NCI-H1105 (cell line): ENCODE measurements at places on chromosomes 3 and 15.

DNA sequence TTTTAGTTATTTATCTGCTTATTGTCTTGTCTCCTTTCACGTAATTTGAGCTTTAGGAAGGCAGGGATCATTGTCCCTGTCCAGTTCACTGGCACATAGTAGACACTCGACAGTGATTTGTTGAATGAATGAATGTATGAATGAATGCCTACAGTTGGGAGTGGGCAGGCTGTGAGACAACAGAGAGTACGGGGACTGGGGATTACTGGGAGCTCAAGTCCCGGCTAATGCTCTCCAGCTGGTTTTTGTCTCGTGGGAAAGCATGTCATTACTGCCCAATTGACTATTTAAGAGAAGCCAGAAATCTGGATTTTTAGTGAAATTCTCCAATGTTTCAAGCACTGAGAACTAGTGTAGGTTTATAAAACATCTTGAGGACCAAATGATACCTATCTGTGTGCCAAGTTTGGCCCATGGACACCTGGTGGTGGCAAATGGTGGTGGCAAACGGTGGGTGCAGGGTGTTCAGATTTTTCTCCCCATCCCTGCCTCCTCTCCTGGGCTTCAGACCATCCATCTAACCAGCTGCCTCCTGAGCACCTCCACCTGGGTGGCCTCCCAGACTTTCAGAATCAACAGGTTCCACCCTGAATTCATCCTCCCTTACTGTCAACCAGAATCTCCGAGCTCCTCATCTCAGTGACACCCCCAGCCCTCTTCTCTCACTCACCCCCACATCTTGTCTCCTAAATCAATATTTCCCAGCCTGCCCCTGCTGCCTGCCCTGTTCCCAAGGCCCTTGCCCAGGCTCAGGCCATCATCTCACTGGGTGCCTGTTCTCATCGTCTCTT lies 36.2 kb upstream of the TRH start:
- no peak for DNase-seq

GRCh38 chr3:90052425-90052950 lies 945.1 kb downstream of the EPHA3 start:
- no peak for DNase-seq

DNA sequence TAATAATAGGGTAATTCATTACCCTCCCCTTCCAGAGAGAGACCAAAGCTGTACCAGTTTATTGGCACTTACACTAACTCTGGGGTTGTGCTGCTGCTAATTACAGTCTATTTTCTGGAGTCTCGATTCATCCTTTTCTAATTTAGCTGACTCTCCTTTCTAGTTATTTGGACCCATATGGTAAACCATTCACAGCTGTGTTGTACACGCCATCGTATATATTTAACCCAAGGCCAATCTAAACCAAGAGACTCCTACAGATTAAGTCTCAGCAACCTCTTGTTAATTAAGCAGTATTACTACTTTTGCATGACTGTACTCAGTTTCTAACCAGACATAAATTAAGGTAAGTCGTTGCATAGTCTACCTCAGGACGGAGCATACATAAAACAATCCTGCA lies 22.5 kb downstream of the ANXA2 start:
- DNase-seq, result peak; percentile 16

- no peak for DNase-seq
These were observed 262.0 kb downstream of the CGGBP1 start for GRCh38 chr3:87796843-87797185.

DNA sequence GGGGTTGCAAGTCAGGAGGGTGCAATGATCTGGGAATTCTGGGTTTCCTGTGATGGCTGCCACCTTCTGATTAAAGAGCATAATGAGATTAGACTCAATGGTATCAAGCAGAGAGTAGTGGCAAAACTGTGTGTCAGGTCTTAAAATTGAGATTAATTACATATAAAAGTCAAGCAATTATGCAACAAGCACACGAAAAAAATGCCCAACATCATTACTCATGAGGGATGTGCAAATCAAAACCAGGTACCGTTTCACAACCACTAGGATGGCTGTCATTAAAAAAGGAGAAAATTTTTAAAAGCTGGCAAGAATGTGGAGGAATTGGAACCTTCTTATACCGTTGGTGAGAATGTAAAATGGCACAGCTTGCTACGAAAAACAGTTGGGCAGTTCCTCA lies 205.0 kb downstream of the OSBPL10 start:
- no peak for DNase-seq

DNA sequence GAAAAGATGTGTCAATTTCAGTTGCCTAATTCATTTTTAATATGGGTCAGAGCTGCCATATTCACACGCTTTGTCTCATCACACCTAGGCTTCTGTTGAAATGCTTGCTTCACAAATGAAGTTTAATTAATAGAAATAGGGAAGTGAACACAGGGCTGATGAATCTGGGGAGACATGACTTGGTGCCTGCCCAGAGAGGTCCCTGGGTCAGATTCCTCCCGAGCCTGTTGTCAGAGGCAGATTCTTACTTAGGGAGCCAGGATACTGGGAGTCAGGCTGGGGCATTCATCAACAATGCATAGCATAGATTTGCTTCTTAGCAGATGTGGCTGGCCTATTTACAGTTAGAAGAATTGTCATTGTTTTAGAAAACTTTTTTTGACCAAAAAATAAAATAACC lies 90.6 kb downstream of the CACNA1D start:
- DNase-seq, result no peak

DNA sequence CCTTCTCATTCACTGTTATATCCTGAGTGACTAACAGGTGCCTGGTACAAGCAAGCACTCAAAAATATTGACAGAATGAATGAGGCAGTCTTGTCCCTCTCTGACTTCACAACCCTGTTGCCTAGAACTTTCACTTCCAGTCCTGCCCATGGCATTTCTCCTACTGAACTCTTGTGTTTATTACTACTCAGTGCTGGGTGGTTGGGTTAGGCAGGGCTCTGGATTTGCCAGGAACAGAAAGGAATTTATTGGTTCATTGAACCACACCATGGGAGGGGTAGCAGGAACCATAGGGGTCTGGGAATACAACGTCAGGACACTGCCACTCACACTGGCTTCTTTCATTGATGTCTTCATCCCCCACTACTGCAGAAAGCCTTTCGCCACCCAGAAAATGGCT lies 41.9 kb upstream of the SEMA4B start:
- DNase-seq, result no peak

- no peak for DNase-seq
These were observed 10.7 kb upstream of the SMAD3 start for GRCh38 chr15:67054676-67055075.

DNA sequence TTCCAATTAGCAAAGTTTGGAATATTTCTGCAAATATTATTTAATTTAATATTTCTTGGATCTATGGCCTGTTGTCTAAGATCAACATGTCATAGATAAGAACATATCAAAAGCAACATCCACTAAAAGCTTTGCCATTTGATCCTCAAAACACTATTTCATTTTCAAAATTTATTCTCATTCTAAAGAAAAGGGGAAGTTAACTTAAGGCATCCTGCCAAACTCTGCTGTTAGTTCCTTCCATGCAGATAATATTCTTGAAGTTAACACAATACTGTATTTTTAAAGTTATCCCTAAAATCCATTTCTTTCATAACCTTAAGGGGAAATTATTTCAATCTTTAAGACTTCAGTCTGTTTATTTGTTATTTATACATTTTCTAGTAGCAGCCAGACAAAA lies 28.2 kb upstream of the GBE1 start:
- no peak for DNase-seq

DNA sequence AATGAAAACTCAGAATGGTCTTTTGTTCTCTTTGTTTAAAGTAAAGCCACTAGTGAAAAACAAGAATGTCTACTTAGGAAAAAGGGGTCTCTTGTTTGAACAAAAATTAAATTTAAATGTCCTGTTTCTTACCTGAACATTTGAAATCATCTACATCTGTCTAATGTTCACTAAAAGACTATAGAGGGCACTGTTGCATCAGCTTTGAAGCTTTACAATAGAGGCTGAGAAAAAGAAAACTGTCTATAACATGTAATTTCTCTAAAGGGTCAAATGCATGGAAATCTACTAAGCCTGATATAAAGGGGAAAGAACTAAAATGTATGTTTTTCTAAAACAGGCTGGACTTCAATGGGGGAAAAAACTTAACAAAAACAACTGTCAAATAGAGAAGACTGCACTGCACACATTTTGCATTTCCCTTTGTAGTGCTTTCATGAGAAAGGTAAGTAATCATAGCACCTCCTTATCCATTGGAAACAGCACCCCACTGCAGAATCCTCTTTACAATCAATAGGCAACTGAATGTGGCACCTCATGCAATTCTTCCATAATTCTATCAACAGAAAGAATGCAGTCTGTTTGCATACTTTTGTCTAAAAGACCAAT lies 26.3 kb downstream of the DPH6 start:
- peak; percentile 23 for DNase-seq

DNA sequence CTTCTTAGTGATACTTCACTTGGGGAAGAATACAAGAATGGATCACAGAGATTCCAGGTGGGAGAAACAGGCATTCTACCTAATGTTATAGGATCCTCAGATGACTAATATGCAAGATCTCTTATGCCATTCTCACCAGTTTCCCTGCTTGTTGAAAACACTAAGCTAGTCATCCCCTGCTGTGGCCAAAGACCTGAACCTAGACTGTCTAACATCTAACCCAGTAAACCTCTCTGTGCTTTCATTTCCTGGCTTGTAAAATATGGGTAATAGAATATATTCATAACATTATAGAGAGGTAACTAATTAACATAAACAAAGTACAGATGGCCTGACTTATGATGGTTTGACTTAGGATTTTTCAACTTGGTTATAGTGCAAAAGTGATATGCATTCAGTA lies 776.3 kb downstream of the TUSC7 start:
- DNase-seq, result no peak

GRCh38 chr3:70771426-70772147 lies 459.1 kb upstream of the MDFIC2 start:
- no peak for DNase-seq

- DNase-seq, result no peak
These were observed 567.3 kb upstream of the ZNF385D start for GRCh38 chr3:22318325-22318724.

- DNase-seq, result no peak
These were observed 2.9 kb downstream of the NPAP1 start for GRCh38 chr15:24678485-24678884.

GRCh38 chr3:184339001-184339400 lies 1.6 kb downstream of the FAM131A start:
- DNase-seq, result peak; percentile 82

- DNase-seq, result peak; percentile 12
These were observed 35.8 kb upstream of the SLC24A5 start for GRCh38 chr15:48084759-48085590.

GRCh38 chr15:39495871-39496840 lies 84.7 kb upstream of the THBS1 start:
- DNase-seq, result no peak

DNA sequence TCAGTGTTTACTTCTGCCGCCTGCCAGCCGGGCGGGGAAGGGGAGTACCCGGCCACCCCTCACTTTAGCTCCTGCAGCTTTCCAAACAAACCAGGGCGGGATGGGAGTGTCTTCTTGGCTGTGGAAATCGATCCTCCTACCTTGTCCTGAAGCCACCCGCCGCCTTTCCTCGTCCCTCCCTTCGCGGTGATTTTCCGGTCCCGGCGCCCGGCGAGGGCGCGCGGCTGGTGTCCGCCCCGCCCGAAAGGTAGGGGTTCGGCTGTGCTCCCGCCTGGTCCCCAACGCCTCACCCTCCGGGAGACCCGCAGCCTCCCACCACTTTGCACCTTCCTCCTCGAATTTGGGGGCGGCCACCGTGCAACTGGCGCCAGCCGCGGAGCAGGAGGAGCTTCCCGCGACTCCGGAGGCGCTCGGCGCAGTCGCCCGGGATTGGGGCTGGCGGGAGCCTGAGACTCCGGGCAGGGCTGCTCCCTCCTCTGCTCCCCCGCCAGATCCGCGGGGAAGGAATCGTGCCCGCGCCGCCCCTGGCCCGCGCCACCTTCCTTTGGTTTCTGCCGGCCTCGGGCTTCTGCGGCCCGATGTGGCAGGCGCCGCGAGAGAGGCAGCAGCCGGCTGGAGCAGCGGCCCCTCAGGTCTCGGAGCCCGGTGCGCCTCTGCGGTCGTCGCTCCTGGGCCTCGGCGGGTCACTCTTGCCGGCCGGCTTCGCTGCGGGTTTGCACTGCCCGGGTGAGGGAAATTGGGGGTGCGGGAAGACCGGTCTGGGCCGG lies 30.7 kb upstream of the ST3GAL6 start:
- peak; percentile 26 for DNase-seq

GRCh38 chr15:79352206-79352605 lies 41.3 kb downstream of the TMED3 start:
- no peak for DNase-seq

DNA sequence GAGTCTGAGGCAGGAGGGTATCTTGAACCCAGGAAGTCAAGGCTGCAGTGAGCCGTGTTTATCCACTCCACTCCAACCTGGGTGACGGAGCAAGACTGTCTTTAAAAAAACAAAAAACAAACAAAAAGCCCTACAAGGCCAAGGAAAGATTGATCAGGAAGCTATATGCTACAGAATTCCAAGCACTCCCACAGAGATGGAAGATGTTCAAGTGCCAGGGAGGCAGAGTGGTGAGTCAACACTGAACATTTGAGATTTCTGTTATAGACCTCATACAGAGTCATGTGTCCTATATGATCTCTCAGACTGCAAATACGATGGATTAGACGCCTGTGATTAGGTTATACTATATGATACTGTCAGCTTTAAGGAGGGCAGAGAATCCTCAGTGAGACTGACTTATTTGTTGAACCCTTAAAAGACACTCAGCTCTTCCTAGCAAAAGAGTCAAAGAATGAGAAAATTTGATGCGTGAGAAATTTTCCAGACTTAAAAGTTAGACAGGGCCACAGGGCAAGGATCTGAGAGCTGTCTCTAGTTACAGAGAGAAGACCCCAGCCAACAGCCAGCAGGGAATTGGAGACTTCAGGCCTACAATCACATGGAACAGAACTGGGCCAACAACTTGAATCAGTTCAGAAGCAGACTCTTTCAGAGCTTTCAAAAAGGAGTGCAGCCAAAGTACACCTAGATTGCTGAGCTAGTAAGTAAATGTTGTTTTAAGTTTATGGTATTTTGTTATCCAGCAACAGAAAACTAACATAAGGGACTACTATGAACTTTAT lies 107.6 kb downstream of the PIK3CB start:
- DNase-seq, result no peak

GRCh38 chr3:172280406-172281051 lies 167.7 kb downstream of the GHSR start:
- no peak for DNase-seq

DNA sequence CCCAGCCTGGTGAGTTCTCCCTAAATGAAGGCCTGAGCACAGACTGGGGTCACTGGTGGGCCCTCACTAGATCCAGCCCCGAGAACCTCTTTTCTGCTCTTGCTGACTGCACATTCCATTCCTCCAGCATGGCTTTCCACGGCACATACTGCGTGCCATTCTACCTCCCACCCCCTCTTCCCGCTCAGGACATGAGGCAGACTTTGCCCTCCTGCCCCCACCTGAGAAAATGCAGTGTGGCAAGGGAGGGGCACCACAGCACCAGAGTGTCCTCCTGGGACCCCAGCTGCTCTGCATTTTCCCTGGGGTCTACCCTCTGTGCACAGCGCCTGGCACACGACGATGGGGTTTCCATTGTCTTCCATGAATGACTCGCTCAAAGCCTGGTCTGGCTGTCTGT lies 6.1 kb upstream of the SLCO2A1 start:
- no peak for DNase-seq
